ENCODE measurements at places on chromosomes 5 and 9. TPM values are rescaled to one million over a fixed set of nuclear protein-coding genes. Genes with fewer than 3 reads are reported as not detected.

DNA sequence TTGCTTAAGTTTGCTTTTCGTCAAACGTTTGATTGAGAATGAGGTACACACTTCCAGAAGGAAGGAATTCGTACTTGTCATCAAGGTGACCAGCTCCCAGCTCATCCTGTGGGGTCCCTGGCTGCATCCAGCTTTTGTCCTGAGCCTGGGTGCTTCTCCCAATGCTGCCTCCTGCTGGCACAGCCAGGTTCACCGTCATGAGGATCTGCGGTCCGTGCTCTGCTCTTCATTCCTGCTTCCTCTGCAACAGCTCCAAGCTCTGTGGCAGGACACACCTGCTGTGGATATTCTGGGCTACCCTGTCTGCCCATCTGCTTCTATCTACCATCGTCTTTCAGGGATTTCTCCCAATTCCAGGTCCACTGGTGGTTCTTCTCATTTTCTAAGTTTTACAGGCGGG lies 13.3 kb upstream of the UBE2QL1 start:
- peak; percentile 24 for DNase-seq

DNA sequence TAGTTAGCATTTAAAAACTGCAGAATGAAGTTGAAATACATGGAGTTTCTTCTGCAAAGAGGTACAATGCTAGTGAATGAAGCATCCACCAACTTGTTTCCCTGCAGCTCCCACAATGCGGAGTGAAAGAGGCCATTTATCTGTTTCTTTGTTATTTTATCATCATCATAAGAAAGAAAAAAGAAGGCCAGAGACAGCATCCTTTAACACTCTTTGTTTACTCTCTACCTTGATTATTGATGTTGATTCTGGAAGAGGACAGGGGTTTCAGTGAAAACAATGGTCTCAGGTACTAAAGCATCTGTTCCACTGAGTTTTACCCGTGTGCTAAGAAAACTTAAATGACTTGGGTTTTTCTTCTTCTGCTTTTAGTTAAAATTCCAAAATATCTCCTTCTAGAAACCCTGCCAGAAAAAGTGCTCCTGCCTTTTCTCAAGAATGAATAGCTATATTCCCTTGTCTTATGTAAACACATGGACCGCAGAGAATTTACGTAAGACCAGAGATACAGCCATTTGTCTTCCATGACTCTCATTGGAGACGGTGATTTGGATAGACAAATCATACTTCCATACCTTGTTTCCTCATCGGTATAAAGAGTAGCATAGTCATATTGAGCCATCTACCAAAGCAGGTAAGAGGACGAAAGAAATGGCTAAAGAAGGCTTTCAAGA lies 81.1 kb downstream of the EFNA5 start:
- DNase-seq = no peak

- DNase-seq = no peak
Observed at GRCh38 chr5:11177999-11178711, 417.1 kb upstream of the DAP start.

DNA sequence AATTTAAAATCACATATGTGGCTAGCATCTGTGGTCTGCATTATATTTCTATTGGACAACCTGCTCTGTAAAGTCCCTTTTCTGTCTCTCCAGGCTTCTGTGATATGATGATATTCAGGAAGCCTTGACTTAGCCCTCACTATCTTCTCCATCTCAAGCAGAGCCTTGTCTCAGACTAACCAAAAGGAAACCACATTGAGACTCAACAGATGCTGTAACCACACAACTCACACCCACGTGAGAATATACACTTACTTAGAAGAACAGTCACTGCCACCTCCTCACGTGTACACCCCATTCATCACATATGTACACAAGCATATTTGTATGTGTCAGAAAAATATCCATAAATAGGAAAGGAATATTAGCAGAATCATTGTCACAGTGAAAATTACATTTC lies 33.6 kb downstream of the HTR4 start:
- DNase-seq = no peak

KCNIP1 gene
- 4.2 TPM for total RNA-seq

TMEM232 gene
- 3.8 TPM for total RNA-seq

UAP1L1 gene
- 3.2 TPM for total RNA-seq

FAM163B gene
- total RNA-seq = not detected

EFNA5 gene
- total RNA-seq = 11.1 TPM

SMIM3 gene
- 7.8 TPM for total RNA-seq

UBE2B gene
- total RNA-seq = 69.4 TPM
